ENCODE measurements at places on chromosomes 2 and 18.
A peak's percentile ranks its signal among the peaks of the same experiment; 100 is the strongest.

DNA sequence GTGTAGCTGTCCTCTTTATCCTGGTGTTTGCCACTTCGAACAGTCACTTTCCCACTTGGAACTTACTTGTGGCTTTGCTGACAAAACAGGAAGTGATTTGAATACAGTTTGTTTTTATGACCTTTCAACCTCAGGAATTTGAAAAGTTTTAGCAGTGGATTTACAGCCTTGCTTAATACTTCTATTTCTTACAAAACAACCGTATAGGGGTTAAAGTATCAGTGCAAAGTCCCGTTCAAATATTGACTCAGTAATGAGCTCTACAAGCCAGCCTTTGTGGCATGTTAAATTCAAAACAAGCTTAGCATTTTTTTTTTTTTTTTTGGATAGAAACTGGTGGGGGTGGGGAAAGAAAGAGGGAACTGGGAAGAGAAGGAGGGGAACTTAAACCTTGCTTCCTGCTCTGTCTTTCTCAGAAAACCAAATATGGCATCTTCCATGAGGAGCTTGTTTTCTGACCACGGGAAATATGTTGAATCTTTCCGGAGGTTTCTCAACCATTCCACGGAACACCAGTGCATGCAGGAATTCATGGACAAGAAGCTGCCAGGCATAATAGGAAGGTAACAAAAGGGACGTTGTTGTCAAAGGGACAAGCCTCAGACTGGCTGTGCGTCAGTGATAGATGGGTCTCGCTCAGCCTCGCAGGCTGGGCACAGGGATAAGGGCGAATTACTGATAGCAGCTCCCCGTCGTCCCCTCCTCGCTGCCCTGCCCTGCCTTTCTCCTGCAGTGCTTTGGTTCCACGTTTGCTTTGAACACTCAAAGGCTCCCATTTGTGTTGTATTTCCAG lies at the start of gene HNMT:
Gene HNMT, plus strand, starts transcription at position 408 of the 793 bp plus-strand sequence. Its CDS starts 19 bp downstream, at position 427.
- DNase-seq: peak; percentile 4

- DNase-seq: no peak
Measured at GRCh38 chr2:33011373-33011772, 64.6 kb downstream of the LTBP1 start.

DNA sequence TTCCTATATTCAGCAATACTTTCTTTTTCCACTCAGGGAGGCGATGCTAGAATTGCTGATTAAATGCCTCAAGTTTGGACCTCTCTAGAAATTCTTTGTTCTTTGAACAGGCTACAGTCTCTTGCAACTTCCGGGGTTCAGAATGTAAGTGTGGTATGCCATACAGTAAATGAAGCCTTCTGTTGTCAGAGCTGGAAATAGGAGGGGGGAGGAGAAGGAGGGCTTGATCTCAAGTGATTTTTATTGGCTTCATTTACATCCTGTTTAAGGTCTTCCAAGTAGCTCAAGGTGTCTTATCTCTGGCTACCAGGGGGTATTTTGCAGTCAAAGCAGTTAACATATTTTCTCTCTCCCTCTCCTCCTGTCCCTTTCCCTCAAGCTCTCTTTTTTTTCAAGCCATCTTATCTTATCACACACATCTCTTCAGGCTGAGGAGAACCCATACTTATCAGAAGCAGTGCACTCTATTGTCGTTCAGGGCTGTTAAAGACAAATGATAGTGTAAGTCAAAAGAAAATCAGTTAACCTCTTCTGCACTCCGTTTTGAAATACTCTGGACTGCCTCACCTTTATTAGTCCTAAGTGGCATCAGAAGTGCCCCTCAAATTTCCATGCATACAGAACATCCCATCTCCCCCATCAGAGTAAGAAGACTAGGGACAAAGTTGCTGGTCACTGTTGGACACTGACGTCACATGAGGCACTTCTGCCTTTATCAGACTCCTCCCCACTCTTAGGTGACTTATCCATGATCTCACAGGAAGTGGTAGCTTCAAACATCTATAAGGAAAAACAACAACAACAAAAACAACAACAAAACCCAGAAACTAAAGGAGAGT lies 112.2 kb downstream of the ZNF521 start:
- no peak for DNase-seq

DNA sequence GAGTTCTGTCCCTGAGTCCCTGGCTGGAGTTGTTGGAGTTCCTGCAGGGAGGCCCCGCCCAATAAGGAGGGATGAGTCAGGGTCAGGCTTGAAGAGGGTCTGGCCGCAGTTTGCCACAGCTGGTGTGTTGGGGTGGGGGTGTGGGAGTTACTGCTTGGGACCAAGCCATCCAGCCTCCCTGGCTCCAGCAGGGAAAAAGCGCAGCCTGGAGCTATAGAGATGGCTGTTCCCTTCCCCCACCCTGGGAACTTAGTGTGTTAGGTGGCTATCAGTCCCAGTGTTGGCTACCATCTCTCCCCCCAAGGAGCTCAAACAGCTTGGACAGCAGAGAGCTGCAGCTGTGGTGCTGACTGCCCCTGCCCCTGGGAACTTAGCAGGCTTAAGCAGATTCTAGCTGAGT lies 13.2 kb upstream of the TANK start:
- no peak for DNase-seq

DNA sequence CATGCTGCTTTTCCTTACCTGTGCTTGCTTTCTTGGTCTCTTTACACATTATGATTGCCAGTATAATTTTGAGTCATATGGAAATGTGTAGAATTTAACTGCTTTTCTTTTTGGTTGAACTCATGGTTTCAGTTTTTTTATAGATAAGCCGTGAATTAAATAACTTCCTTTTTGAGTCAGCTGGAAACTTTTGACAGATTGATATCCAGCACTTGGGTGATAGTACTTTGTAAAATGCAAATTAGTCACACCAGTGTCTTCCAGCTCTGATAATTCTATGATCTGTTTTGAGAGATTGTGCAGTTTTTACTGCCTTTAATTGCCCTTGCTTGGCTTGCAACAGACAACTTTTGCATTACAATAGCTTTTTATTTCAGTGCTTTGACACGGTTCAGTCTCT lies 86.4 kb downstream of the NCOA1 start:
- DNase-seq: no peak

- no peak for DNase-seq
Measured at GRCh38 chr18:10951631-10952544, 197.5 kb downstream of the PIEZO2 start.
